Dermis blood vessel endothelial cell (primary cell): ENCODE measurements at places on chromosomes 13 and 19. TPM values are rescaled to one million over a fixed set of nuclear protein-coding genes. Genes with fewer than 3 reads are reported as not detected.

DNA sequence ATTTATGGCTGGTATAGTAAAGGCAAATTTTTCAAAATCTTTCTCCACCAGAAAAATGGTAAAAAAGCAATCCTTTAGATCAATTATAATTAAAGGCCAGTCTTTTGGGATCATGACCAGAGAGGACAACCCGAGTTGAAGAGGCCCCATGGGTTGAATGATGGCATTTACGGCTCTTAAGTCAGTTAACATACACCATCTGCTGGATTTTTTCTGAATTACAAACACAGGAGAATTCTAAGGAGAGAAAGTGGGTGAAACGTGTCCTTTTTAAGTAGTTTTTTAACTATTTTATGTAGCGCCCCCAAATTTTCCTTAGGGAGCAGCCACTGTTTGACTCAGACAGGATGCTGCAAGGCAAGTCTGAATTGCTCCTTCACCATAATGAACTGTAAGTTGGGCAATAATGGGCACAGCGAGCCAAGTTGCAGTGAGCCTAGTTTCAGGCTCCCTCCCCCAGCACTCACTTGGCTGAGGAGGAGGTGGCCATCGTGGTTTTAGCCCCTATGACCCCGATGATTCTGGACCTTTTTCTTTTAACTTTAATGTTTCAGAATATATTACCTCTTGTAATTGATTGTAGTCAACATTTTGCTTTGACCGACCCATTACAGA, 13.6 kb upstream of the ZNF611 start:
- DNase-seq, result peak; percentile 72

DNA sequence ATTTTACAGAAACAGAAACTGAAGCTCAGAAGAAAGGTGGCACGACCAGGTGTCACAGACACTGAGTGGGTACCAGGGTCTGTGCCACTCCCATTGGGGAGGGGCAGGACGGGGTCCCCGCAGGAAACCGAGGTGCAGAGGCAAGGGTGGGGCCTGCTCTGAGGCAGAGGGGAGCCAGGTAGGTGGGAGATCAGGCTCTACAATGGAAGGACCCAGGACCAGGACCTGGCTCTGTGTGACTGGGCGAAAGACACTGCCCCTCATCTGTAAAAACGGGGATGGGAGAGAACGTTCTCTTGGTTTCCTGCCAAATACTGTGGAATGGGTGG, 2.8 kb downstream of the PTGIR start:
- DNase-seq, result no peak

- peak; percentile 33 for DNase-seq
These were observed 30.8 kb upstream of the TFDP1 start for GRCh38 chr13:113553511-113554332.

DNA sequence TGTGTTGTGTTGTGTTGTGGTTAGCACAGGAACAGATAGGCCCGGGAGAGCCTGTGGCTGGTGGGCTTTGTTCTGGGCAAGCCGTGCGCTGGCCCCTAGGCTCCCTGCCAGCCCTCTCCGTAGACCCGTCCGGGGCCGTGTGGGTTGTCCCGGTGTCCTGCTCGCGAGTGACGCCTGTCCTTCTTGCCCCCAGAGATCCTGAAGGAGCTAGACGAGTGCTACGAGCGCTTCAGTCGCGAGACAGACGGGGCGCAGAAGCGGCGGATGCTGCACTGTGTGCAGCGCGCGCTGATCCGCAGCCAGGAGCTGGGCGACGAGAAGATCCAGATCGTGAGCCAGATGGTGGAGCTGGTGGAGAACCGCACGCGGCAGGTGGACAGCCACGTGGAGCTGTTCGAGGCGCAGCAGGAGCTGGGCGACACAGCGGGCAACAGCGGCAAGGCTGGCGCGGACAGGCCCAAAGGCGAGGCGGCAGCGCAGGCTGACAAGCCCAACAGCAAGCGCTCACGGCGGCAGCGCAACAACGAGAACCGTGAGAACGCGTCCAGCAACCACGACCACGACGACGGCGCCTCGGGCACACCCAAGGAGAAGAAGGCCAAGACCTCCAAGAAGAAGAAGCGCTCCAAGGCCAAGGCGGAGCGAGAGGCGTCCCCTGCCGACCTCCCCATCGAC, 5.7 kb downstream of the ING1 start:
- DNase-seq, result no peak

- DNase-seq, result no peak
These were observed 2.8 kb upstream of the HNRNPM start for GRCh38 chr19:8441725-8442544.

DNA sequence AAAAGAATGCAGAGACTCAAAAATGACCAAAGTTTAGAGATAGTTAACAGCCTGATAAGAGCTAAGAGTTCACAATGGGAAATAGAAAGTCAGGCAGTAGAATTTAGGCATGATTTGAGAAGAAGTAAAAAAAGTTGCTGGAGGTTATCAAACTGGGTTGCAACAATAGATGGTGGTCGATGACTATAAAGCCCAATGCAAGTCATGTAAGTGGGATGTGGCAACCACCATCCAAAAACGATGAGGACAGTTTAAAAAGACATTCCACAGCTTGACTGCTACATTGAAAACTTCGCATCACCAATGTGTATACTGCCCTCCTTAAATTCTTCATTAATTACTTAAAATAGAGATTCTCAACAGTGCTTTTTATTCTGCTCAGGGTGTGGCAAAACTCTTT, 19.7 kb downstream of the ELF1 start:
- DNase-seq, result no peak

- DNase-seq, result peak; percentile 50
These were observed 9.4 kb downstream of the BCL3 start for GRCh38 chr19:44757735-44758505.

GRCh38 chr13:79547211-79548195, 66.5 kb downstream of the NDFIP2 start:
- no peak for DNase-seq

GRCh38 chr13:42466123-42466522, 107.8 kb upstream of the TNFSF11 start:
- DNase-seq, result no peak

DNA sequence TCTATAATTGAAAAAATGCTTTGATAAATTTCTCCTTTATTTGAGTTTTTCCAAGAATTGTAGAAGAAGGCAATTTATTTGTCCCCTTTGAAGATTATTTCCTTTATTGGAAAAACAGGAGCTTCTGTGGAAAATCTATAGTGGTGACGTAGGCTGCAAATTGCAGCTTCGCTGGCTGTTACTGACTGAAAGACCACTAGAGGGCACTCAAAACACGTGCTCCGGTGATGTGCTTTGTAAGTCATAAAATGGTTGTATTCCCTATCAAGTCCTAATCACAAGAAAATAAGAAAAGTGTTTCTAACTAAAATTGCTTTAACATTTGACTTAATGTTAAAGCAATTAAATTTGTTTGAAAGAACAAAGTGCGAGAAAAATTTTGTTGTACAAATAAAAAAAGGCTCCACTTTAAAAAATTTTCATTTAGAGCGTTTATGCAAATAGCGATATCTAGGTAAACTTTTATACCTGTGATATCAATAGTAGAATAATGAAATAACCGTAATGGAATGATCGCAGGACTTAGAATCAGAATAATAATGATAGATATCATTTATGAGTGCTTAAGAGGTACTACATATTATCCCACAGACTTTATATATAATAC, 638.2 kb upstream of the SPRY2 start:
- DNase-seq, result peak; percentile 88

DNA sequence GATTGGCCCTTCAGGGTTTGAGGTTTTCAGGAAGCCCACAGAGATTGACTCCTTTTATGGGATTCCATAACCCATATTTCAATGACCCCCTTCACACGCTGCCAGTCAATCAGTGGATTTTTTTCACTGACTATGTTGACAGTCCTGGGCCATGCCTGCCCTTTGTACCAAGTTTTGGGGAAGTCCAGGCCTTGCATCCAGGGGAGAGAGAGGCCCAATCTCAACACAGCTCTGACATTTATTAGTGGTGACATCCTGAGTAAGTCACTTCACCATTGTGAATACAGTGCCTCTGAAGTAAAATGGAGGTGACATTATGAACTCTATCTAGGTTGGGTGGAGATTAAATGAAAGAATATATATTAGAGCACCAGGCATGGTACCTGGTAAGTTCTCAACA, 181.1 kb downstream of the NUFIP1 start:
- DNase-seq, result no peak

DNA sequence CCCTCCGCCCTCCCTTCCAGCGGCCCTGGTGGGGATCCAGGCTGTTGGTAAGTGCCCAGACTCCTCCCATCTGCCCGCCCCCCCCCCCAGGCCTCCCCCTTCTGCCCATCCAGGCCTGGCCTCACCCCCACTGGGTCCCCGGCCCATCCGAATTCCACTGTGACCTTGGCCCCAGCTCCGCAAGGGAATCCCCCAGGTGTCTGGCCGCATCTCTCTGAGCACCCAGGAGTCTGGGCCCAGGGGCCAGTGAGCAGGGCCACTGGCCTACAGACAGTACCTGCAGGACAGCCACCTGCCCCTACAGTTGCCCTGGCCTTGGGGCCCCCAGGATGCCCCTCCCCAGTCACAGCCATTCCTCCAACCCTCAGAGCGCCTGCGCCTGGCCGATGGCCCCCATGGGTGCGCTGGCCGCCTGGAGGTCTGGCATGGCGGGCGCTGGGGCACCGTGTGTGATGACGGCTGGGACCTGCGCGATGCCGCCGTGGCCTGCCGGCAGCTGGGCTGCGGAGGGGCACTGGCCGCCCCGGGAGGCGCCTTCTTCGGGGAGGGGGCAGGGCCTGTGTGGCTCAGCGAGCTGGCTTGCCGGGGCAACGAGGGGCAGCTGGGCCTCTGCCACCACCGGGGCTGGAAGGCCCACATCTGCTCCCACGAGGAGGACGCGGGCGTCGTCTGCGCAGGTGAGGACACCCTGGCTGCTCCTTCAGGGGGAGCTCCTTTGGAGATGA, 912 bp downstream of the SSC5D start:
- DNase-seq, result no peak

GRCh38 chr19:13579388-13580060, 73.2 kb upstream of the CACNA1A start:
- DNase-seq, result no peak

DNA sequence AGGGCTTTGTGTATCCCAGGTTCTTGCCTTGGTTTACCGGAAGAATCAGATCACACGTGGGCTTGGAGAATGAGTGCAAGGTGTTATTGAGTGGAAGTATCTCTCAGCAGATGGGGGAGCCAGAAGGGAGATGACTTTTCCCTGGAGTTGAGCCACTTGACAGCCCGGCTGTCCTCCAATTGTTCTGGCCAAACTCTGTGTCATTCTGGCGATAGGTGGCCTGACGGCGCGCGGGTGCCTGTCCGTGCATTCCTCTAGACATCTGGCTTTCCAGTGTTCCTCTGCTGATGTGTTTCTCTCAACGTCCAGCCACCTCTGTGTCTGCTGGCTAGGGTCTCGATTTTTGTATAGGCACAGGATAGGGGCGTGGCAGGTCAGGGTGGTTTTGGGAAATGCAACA, 181.9 kb downstream of the SHISA2 start:
- DNase-seq, result no peak

DNA sequence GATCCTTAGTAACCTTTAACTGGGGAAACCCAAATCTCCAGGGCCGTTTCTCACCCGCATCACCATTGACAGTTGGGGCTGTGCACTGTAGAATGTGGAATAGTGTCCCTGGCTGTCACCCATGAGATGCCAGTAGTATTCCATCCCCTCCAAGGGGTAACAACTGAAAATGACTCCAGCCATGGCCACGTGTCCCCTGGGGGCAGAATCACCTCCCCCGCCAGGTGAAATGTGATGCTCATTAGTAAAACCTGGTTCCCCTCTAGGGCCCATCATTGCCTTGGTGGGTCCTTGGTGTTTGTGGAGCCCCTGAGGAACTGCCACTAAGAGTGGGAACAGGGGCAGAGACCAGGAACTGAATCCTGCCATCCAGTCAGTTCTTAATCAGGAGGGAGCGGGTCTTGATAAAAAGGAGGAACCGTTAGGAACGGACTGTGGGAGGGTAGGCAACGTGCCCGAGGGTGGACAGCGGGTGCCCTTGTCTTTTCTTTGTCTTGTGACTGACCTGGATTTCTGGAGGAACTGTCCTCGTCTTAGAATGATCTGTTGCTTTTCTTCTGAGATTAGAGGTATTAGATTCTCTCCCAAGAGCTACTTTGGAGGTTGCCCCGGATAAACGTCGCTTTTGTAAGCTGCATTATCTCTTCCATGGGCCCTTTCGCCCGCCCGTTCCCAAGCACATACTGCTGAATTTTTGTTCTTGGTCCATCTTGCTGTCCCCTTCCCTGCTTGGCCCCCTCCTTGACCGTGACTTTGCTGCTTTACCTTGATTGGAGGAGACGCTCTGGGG, 3.5 kb downstream of the MYO9B start:
- no peak for DNase-seq

GRCh38 chr13:92221916-92222315, 823.5 kb downstream of the GPC5 start:
- no peak for DNase-seq

DNA sequence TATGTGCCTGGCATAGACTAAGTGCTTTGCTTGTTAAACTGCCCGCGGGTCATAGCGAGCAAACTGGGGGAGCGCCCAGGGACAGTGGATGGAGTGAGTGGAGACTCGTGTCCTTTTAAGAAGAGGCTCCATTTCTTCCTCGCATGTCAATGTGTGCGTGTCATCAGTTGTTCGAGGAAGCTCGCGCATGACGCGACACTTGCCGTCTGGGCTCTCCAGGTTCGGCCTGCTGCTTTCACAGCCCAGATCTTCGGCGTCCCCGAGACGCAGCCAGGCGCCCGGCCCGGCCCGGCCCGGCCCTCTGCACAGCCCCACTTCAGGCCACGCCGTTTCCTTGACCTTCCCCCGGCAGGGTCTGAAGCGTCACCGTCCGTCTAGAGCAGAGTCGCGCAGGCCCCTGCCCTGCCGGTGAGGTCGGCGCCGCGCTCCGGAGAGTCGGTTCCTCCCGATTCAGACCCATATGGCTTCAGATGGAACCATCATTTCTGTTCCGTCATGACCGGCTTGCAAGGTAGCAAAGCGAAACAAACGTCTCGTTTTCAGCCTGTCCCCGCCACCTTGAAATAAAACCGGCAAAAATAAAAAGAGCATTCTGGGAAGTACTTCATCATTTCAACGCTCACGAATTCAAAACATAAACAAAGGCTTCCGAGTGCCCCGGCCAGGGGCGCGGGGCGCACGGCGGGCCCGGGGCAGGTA, 599 bp upstream of the ARHGEF7 start:
- DNase-seq, result peak; percentile 47

- no peak for DNase-seq
These were observed 15.0 kb downstream of the ARHGEF7 start for GRCh38 chr13:111130116-111130508.

GRCh38 chr13:74036373-74036772, 97.8 kb downstream of the KLF12 start:
- DNase-seq, result no peak

- no peak for DNase-seq
These were observed 327.2 kb downstream of the LMO7 start for GRCh38 chr13:75963302-75963701.

MBD3 gene
- total RNA-seq, result 119 and 194 TPM in 2 replicates

TBXA2R gene
- total RNA-seq, result 1.3 and 1.7 TPM in 2 replicates

ZNF714 gene
- total RNA-seq, result 10.7 and 13.6 TPM in 2 replicates

IL27RA gene
- 4.5 and 11.4 TPM in 2 replicates for total RNA-seq

C19orf81 gene
- 0.28 TPM in 1 of 2 replicates, not detected in the other for total RNA-seq

SACS gene
- 62.3 and 79.0 TPM in 2 replicates for total RNA-seq

PSPN gene
- total RNA-seq, result 0.85 and 1.1 TPM in 2 replicates

PLK5 gene
- total RNA-seq, result not detected in 2 replicates

NDUFA7 gene
- total RNA-seq, result 10.2 and 11.7 TPM in 2 replicates
